ENCODE measurements at places on chromosomes 4 and X.

- no peak for DNase-seq
Measured at GRCh38 chr4:7395645-7396044, 39.1 kb downstream of the PSAPL1 start.

- no peak for DNase-seq
Measured at GRCh38 chr4:56360071-56360470, 27.2 kb downstream of the AASDH start.

DNA sequence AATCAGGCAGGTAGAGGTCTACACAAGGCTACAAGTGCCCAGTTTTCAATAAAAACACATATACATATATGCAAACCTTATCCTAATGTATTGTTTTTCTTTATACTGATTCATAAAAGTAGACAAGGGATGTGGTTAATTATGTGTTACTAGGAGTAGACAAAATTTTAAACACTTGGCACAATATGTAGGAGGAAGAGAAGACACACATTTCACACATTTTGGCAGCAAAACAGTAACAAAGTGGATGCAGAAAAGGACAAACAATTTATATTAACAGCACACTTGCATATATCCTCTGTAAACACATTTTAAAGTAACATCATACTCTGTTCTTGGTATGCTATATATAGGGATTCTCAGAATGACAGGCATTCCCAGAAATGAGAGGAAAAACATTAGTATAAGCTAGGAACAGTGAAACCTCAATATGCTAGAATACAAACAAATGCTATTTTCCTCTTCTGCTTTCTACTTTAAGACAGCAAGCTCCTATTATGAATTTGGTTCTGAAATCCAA, 63.8 kb downstream of the GPRIN3 start:
- DNase-seq: peak; percentile 53

DNA sequence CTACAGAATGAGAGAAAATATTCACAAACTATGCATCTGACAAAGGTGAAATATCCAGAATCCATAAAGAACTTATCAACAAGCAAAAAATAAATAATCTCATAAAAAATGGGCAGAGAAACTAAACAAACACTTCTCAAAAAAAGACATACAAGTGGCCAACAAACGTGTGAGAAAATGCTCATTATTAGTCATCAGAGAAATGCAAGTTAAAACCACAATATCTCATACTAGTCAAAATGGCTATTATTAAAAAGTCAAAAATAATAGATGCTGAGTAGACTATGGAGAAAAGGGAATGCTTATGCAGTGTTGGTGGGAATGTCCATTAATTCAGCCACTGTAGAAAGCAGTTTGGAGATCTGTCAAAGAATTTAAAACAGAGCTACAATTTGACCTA, 533.3 kb downstream of the TMA16 start:
- DNase-seq: no peak

GRCh38 chr4:162274354-162274753, 110.6 kb upstream of the FSTL5 start:
- no peak for DNase-seq
